ENCODE measurements at places on chromosomes 2 and 18.

- H3K36me3 ChIP-seq: no peaks in the 10 kb centered on the region
- peak; percentile 64 for DNase-seq
- H3K4me1 ChIP-seq: peaks cover 30% of the 10 kb centered on the region
- H3K4me3 ChIP-seq: peak overlapping the region; percentile 62
- H3K27ac ChIP-seq: peak overlapping the region; percentile 4
These were observed 453 bp downstream of the CABLES1 start for GRCh38 chr18:23135550-23136325.

- H3K4me3 ChIP-seq: no peak overlapping the region
- peaks cover 61% of the 10 kb centered on the region for H3K27me3 ChIP-seq
- DNase-seq: no peak
- no peak overlapping the region for H3K27ac ChIP-seq
These were observed 2.3 kb upstream of the NPPC start for GRCh38 chr2:231928481-231928880.

GRCh38 chr18:6595666-6596065 lies 133.8 kb upstream of the ARHGAP28 start:
- no peak overlapping the region for H3K4me3 ChIP-seq
- no peak for DNase-seq
- no peak overlapping the region for H3K27ac ChIP-seq
- no peaks in the 10 kb centered on the region for H3K4me1 ChIP-seq
- H3K27me3 ChIP-seq: no peaks in the 10 kb centered on the region
- no peaks in the 10 kb centered on the region for H3K36me3 ChIP-seq

DNA sequence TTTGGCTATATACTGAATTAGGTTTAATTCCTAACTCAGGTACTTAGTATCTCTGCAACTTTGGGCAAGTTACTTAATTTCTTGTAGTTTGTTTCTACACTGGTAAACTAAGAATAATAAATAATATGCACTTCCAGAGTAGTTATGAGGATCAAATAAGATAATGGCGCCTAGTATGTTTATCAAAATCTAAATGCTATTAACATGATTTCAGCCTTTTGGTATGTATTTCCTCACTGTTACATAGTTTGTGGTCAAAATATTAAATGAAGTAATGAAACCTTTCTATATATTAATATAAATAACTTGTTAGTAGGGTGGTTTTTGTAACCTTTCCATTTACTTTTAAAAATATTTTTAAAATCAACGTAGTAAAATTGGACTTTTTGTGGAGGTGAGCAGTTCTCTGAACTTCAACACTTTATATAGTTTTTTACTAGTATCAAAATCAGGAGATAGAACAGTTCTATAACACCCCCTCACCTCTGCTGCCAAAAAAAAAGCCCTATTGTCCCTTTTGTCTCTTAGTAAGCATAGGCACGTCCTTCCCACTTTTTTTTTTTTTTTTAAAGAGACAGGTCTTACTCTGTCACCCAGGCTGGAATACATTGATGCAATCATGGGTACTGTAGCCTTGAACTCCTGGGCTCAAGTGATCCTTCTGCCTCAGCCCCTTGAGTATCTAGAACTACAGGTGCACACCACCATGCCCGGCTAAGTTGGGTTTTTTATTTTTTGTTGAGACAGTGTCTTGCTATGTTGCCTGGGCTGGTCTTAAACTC lies 44.8 kb downstream of the RAB3GAP1 start:
- H3K27ac ChIP-seq: no peak overlapping the region
- H3K36me3 ChIP-seq: no peaks in the 10 kb centered on the region
- H3K4me1 ChIP-seq: peaks cover 12% of the 10 kb centered on the region
- DNase-seq: no peak
- no peaks in the 10 kb centered on the region for H3K27me3 ChIP-seq
- no peak overlapping the region for H3K4me3 ChIP-seq

DNA sequence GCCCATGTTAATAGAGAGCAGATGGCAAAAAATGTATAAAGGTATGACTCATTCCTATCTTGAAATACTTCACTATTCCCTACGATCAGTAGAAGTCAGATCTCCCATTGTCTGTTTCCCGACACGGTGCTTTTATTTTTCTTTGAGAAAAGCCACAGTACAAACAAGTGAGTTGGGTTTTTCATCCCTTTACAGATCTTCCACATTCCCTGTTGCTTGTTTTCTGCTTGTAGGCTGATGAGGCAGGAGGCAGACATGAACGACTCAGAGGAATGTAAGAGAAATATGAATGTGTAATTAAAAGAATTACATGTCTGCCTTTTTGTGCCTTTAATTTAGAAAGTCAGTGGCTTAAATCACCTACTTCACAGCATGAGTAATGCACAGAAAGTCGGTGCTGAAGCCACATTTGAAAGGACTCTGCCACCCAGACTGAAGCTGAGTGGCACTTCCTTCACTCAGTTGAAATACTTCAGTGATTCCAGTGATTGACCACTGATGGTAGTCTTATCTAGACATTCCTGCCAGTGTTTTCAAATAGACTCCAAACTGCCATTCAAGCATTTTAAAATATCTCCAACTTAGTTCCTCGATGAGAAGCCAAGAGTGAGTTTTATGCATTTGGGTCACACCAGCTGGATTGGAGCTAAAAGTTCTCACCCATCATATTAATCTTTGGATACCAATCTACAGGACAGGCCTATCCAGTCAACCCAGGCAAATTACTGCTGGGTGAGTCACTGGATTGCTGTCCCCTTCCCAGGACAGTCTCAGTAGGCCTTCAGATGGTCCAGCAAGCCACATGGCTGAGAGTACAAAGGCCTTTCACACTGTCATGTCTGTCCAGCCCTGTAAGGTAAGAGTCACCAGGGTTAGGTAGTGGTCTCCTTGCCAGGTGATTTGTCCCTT lies 79.0 kb downstream of the COLEC12 start:
- no peak overlapping the region for H3K27ac ChIP-seq
- no peaks in the 10 kb centered on the region for H3K27me3 ChIP-seq
- H3K36me3 ChIP-seq: no peaks in the 10 kb centered on the region
- DNase-seq: no peak

DNA sequence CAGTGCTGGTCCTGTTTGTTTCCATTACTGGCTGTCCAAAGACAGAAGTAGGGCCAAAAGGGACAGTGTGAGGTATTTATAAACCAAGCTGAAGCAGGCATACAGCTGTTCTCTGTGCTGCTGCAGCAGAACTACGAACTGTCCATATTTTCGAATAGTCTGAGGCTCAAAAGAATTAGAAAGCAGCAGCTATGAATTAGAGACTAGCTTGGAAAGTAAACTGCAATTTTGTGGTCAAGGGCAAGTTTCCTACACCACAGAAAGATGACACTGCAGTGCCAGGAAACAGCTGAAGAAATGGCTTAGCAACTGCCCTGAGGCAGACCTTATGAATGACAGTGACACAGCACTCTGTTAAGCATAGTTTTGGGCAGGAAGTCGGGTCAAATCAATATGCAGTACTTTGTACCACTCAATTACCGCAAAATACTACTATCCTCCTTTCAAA lies 125.3 kb downstream of the TMEM131 start:
- H3K27ac ChIP-seq: peak overlapping the region; percentile 47
- DNase-seq: peak; percentile 25
- no peaks in the 10 kb centered on the region for H3K36me3 ChIP-seq
- no peak overlapping the region for H3K4me3 ChIP-seq
- H3K4me1 ChIP-seq: peaks cover 15% of the 10 kb centered on the region
- no peaks in the 10 kb centered on the region for H3K27me3 ChIP-seq

- H3K4me1 ChIP-seq: no peaks in the 10 kb centered on the region
- no peak overlapping the region for H3K4me3 ChIP-seq
- DNase-seq: no peak
- H3K36me3 ChIP-seq: no peaks in the 10 kb centered on the region
- H3K27me3 ChIP-seq: no peaks in the 10 kb centered on the region
These were observed 52.4 kb downstream of the SLC66A2 start for GRCh38 chr18:79898952-79899608.

GRCh38 chr18:42839408-42839807 lies 276.1 kb downstream of the RIT2 start:
- no peak overlapping the region for H3K27ac ChIP-seq
- no peaks in the 10 kb centered on the region for H3K36me3 ChIP-seq
- no peaks in the 10 kb centered on the region for H3K4me1 ChIP-seq
- H3K4me3 ChIP-seq: no peak overlapping the region

DNA sequence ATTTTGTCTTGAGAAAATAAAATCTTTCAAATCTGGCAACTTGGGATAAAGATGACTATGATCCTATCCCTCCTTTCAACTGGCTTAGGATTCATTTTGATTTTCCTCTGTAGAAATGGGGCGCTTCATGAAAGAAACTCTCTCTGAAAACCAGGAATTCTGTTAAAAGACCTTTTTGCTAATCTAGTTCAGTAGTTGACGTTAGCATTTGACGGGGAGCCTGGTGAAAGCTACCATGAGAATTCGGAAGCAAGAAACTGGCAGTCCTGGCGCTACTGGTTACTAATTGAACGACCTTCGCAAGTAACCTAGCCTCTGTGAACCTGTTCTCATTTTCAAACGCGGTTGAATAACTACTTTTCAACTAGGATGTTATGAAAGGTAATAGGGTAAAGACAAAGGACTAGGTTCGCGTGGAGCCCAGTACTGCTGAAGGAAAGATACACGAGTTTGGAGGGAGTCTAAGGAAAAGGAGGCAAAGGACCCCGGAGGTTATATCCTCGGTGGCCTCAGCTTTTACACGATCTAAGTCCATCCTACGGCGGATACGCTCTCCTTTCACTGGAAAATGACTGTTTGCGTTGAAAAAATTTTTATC lies 604 bp upstream of the STK11IP start:
- peak overlapping the region; percentile 50 for H3K4me3 ChIP-seq
- no peaks in the 10 kb centered on the region for H3K27me3 ChIP-seq
- peaks cover 18% of the 10 kb centered on the region for H3K4me1 ChIP-seq

DNA sequence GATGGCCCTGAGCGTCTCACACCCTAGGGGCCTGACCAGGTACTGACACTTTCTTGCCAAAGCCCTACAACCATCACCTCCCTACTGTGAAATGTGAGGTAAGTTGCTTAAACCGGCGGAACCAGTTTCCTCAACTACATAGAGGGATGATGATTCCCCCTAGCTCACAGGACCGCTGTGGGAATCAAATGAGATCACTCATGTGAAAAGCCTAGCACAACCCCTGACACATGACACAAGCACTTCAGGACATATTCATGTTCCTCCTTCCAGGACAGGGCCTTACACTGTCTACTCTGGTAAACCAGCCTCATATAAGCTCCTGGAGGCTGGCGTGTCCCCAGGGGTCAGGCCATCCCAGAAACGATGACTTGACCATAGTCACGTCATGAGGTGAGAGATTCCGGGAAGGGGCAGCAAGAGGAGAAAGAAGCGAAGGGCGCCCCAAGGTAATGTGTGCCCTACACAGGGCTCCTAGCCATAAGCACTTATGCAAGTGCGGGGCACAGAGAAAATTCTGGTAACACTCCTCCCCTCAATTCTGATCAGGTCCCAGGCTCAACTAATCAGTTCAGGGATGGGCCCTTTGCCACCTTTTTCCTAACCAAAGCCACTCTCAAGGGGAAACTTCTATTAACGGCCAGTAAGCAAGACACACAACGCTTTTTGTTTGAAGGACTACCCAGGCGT lies 49.5 kb downstream of the C2orf42 start:
- peak overlapping the region; percentile 99 for H3K27ac ChIP-seq
- peaks cover 24% of the 10 kb centered on the region for H3K4me1 ChIP-seq
- DNase-seq: peak; percentile 86
- peak overlapping the region; percentile 6 for H3K4me3 ChIP-seq
- no peaks in the 10 kb centered on the region for H3K36me3 ChIP-seq

GRCh38 chr2:235083822-235084221 lies 132.0 kb downstream of the SH3BP4 start:
- no peaks in the 10 kb centered on the region for H3K4me1 ChIP-seq
- no peak overlapping the region for H3K27ac ChIP-seq
- no peak overlapping the region for H3K4me3 ChIP-seq

- no peaks in the 10 kb centered on the region for H3K36me3 ChIP-seq
- no peaks in the 10 kb centered on the region for H3K27me3 ChIP-seq
- no peaks in the 10 kb centered on the region for H3K4me1 ChIP-seq
These were observed 117.4 kb upstream of the CWC22 start for GRCh38 chr2:180124273-180125139.

- no peak overlapping the region for H3K27ac ChIP-seq
- H3K36me3 ChIP-seq: no peaks in the 10 kb centered on the region
- no peaks in the 10 kb centered on the region for H3K27me3 ChIP-seq
- H3K4me3 ChIP-seq: no peak overlapping the region
- peaks cover 1% of the 10 kb centered on the region for H3K4me1 ChIP-seq
- no peak for DNase-seq
These were observed 6.2 kb downstream of the PDCL3 start for GRCh38 chr2:100568989-100569388.

- H3K36me3 ChIP-seq: no peaks in the 10 kb centered on the region
- H3K4me1 ChIP-seq: peaks cover 18% of the 10 kb centered on the region
- peak overlapping the region; percentile 42 for H3K27ac ChIP-seq
- peak overlapping the region; percentile 61 for H3K4me3 ChIP-seq
- peak; percentile 26 for DNase-seq
These were observed 206.4 kb upstream of the SMAD2 start for GRCh38 chr18:48136827-48137373.

GRCh38 chr2:78061301-78061700 lies 539.1 kb upstream of the LRRTM4 start:
- H3K4me1 ChIP-seq: no peaks in the 10 kb centered on the region
- H3K4me3 ChIP-seq: no peak overlapping the region
- H3K27ac ChIP-seq: no peak overlapping the region
- no peaks in the 10 kb centered on the region for H3K36me3 ChIP-seq
- no peaks in the 10 kb centered on the region for H3K27me3 ChIP-seq

DNA sequence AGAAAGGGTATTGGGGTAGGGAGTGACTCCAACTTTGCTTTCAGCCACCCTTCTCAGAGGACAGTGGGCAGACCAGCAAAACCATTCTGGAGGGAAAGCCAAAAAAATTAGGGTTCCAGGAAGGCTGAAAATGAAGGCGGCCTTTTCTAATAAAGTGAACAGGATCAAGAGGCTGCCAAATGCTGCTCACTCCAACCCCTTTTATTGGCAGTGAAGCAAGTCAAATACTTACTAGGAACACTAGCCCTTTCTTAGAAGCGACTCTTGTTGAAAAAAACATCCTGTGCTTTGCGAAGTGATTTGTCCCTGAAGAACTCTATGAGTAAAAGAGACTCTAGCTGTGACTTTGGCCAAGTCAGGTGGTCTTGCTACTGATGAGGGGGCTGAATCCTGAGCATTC lies 83.6 kb upstream of the CYP1B1 start:
- H3K27me3 ChIP-seq: no peaks in the 10 kb centered on the region
- no peak for DNase-seq
- H3K4me3 ChIP-seq: no peak overlapping the region

GRCh38 chr2:226548732-226549131 lies 250.9 kb downstream of the IRS1 start:
- no peaks in the 10 kb centered on the region for H3K27me3 ChIP-seq
- no peak overlapping the region for H3K27ac ChIP-seq
- H3K4me1 ChIP-seq: no peaks in the 10 kb centered on the region
- DNase-seq: no peak
- no peaks in the 10 kb centered on the region for H3K36me3 ChIP-seq

DNA sequence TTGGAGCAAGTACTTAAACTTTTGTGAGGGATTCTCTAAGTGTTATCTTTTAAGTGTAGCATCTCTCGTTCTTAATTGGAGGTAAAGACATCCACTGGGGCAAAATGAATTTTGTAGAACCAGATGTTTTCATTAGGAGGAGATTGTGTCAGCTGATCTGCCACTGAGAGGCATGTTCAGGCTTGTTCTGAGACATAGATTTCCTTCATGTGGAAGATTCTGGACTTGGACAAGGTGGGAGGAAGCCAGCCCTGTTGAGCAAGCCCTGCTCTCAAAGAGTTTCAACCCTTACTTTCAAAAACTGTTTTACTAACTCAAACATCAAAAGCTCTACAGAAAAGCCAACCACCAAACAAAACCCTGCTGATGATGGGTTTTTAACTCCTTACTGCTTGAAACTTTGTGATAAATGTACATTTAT lies 6.5 kb downstream of the MAP4K4 start:
- peak; percentile 20 for DNase-seq
- H3K4me3 ChIP-seq: no peak overlapping the region
- H3K36me3 ChIP-seq: no peaks in the 10 kb centered on the region
- peaks cover 19% of the 10 kb centered on the region for H3K4me1 ChIP-seq
- no peaks in the 10 kb centered on the region for H3K27me3 ChIP-seq
